ENCODE measurements at places on chromosomes 4 and X. TPM values are rescaled to one million over a fixed set of nuclear protein-coding genes. Genes with fewer than 3 reads are reported as not detected.

The CCNA2 gene
- total RNA-seq = 14.7 TPM

The TMEM31 gene
- total RNA-seq = not detected

The MMAA gene
- total RNA-seq = 14.6 TPM

The GATA1 gene
- total RNA-seq = 0.27 TPM

The PPEF2 gene
- total RNA-seq = not detected

The CT45A10 gene
- total RNA-seq = not detected

The SPANXA1 gene
- not detected for total RNA-seq

The ABCG2 gene
- total RNA-seq = 0.49 TPM

The COX18 gene
- 23.0 TPM for total RNA-seq

The SLC34A2 gene
- total RNA-seq = 0.96 TPM

The AWAT2 gene
- not detected for total RNA-seq

The PLAC8 gene
- 11.8 TPM for total RNA-seq

The CHST7 gene
- 10.4 TPM for total RNA-seq

The ZNF141 gene
- total RNA-seq = 16.8 TPM

The USP51 gene
- 1.2 TPM for total RNA-seq

The NOX1 gene
- not detected for total RNA-seq

The HSD17B13 gene
- total RNA-seq = not detected

The WDR1 gene
- total RNA-seq = 291 TPM

The GAB3 gene
- 2.5 TPM for total RNA-seq

The HERC6 gene
- 2.5 TPM for total RNA-seq

The KIAA1210 gene
- total RNA-seq = not detected

The SLC26A1 gene
- not detected for total RNA-seq

The XG gene
- total RNA-seq = not detected

The HMGB3 gene
- total RNA-seq = 14.9 TPM

The TLR1 gene
- 0.53 TPM for total RNA-seq

The AREG gene
- total RNA-seq = 0.79 TPM

The VCX2 gene
- total RNA-seq = not detected

The MAGEB1 gene
- total RNA-seq = not detected

The SGMS2 gene
- total RNA-seq = 0.54 TPM

The MAGEB2 gene
- total RNA-seq = not detected

The DOK7 gene
- not detected for total RNA-seq

The KIT gene
- 0.28 TPM for total RNA-seq

The LRRC66 gene
- not detected for total RNA-seq

The UNC5C gene
- total RNA-seq = 0.08 TPM

The IL21 gene
- 109 TPM for total RNA-seq
